ENCODE measurements at places on chromosomes 2 and 18.

DNA sequence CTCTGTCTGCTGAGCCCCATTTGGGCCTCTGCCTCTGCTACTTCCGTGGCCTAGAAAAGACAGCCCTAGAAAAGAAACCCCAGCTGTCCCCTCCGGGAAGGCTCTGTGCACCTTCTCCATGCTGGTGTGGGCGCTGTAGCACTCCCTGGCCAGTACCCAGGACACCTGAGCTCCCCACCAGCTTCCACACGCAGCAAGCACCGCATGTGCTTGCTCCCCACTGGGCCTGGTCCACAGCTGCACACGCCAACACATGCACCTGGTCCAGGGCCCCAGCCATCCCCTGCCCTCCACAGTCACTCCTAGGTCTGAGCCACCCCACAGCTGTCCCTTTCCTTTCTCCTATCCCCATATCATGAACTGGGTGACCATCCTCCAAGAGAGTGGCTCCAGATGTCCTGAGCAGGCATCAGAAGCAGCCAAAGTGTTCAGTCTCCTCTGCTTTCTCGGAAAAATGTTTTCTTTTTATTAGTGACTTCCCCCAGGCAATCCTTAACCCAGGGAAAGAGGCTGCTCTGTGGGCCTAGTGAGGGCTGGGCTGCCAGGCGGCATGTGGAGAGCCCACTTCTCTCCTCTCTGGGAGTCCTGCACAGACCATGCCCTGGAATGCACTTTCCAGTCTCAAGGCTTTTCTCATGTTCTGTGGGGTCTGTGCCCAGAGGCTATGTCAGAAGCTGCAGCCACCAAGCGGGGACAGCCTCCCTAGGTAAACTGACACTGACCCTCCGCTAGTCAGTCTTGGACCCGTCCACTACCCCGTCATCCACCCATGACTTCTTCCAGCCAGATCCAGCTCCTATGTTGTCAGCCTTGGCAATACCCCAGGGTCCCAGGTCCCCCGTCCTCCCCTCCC is 133.7 kb downstream of the KLHL29 start:
- DNase-seq = peak; percentile 59

DNA sequence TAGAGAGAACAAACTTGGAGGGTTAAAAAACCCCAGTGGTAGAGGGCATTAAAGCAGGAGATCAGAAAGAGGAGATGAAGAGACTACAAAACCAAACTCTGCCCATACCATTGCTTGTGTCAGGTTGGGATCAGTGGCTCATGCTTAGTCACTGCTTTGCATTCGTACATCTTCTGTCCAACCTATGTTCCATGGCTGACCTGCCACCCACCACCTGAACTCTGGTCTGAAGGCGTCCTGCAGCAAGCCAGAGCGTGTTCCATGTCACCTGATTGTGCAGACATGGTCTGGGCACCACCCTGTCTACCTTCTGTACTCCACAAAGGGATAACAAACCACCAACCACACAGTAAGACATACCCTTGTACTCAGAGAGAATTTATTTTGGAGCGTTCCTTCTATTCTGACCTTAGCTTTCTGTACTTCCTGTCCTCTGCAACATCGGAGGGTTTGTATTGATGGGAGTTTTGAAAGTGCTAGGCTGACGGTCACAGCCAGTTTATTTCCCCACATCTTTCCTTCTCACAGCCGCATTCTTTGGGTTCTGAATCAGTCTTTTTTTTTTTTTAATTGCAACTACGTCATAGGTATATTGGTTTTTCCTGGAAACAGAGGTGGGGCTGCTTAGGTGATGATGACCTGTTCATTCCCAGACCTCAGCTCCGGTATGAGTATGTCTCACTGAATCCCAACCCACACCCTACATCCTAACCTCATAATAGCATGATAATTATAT is 88.3 kb downstream of the SOWAHC start:
- no peak for DNase-seq

DNA sequence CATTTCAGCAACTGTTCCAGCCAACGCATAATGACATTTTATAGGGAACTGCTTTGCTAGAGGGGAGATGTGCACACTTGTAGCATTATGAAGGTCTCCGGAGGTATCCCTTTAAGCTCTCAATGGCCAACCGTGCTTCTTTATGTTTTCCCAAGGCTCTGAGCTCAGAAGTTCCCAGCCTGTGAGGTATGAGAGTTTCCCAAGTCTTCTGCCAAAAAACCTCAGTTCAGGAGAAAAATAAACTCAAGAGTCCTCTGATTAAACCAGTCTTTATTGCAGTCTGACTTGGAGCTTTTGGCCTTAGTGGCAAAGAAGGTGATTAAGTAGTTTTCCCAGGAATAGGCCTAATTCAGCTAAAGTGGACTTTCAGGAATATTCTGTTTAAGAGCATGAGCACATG is 35.4 kb upstream of the ZNF532 start:
- DNase-seq = peak; percentile 78

GRCh38 chr2:81542119-81542518 is 1237.6 kb upstream of the LRRTM1 start:
- no peak for DNase-seq

GRCh38 chr2:172698041-172698863 is 37.4 kb upstream of the RAPGEF4 start:
- DNase-seq = no peak

DNA sequence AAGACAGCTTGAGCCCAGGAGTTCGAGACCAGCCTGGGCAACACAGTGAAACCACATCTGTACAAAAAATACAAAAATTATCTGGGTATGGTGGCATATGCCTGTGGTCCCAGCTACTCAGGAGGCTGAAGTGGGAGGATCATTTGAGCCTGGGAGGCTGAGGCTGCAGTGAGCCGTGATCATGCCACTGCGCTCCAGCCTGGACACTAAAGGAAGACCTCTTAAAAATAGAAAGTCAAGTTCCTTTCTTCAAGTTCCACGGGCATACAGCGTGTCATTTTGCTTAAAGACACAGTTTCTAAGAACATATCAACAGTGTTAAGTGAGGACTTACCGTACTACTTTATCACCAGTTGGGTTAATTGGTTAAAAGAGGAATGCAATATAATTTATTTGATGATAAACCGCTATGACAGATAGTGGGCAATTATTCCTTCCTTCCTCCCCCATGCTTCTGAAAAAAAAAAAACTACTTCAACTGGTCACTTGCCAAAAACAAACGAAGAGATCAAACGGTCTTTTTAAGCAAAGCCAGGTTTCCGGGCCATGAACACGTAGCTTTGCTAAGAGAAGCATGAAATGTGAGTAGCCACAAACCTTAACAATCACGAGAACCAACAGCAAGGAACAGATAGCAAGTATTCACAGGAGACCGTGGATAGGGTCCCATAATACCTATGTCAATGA is 21.4 kb downstream of the AP1S3 start:
- DNase-seq = no peak

Measured in muscle of leg (tissue), 16 donors.